M059J (cell line): ENCODE measurements at places on chromosomes 16 and 17. TPM values are rescaled to one million over a fixed set of nuclear protein-coding genes. Genes with fewer than 3 reads are reported as not detected.
A peak's percentile ranks its signal among the peaks of the same experiment; 100 is the strongest.

The IL34 gene
- total RNA-seq = 0.86 TPM in 1 of 2 replicates, not detected in the other

The RPAIN gene
- 30.7 and 55.3 TPM in 2 replicates for total RNA-seq

- peak; percentile 91 for DNase-seq
Observed at GRCh38 chr17:7587420-7588151, 2.3 kb downstream of the SOX15 start.

DNA sequence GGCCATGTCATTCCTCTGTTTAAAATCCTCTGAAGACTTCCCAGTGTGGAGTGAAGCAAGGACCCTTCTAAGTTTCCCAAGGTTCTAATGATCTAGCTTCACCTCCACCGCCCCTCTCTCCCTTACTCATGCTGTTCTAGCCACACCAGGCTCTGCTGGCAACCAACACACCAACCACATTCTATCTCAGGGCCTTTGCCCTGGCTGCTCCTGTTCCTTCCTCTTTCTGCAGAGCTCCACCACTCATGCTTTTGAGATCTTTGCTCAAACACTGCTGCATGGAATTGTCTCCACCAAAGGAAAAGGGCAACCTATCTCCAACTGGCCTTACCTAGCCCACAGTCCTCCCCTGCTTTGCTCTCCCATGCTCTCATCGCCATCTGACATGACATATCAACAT, 128.7 kb downstream of the XYLT1 start:
- DNase-seq = no peak

- DNase-seq = no peak
Observed at GRCh38 chr16:30937692-30938091, 11.2 kb upstream of the ORAI3 start.

GRCh38 chr16:67636713-67637112, 8.2 kb upstream of the CARMIL2 start:
- no peak for DNase-seq

DNA sequence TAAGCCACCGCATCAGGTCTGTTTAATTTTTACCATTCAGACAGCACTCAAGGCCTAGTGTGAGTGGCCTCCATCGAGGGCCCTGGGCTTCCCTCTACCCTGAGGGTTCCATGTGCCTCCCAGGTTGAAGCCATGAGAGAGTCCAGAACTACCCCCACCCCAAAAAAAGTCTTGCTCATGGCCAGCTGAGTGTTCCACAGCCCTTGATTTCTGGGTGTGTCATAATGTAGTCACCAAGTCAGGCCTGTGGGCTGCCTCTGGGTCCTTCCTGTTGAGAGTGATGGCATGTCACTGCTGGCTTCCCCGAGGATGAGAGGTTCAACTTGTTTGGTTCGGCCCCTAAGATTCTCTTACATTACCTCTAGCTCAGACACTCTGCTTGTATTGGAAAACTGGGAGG, 100.6 kb downstream of the PITPNC1 start:
- DNase-seq = peak; percentile 73
